ENCODE measurements at places on chromosomes 4 and X.
A peak's percentile ranks its signal among the peaks of the same experiment; 100 is the strongest.

DNA sequence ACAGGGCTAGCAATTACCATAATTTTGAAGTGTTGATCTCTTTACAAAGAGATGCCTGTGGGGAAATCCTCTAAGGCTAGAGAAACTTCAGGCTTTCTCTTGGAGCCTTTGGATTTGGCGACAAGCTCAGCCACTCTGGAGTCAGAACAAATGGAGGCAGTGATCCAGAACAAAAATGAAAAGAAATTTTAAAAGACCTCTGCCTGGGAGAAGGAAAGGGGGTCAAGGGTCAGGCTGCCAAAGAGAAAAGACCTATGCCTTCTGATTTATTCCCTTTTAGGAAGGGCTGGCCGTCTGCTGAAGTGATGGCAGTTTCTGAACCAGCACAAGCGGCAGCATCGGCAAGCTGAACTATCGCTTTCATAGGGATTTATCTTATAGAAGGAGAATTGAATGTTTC is 140.8 kb upstream of the SFRP2 start:
- no peak for DNase-seq

GRCh38 chrX:136953867-136954787 is 73.6 kb upstream of the RBMX start:
- DNase-seq = no peak

DNA sequence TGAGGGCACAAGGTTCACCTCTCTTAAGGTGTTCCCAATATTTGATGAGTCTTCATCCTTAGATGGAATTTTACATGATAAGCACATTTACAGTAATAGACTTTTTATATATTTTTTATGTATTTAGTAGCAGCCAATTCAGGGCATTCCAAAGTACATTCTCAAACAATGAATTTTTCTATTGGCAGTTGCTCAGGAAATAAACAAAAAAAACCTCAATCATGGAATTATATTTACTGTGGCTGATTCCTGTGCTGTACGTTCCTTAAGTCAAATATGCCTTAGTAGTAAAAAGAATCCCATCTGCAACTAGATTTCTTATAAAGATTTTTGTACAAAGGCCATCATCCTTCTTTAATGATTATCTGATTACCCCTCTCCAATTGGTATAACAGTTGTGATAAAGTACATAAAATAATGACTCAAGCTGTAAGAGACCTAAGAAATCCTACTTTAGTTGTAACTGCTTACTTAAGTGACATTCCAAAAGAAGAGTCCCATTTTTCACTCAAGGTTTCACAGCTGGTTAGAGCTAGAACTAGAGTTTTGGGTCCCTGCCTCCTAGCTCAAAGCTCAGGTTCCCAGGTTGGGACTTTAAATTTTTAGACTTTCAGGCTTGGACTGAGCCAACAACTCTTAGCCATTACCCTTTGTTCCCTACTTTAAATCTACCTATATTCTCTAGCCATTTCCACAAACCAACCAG is 152.7 kb downstream of the FHIP1A start:
- no peak for DNase-seq

DNA sequence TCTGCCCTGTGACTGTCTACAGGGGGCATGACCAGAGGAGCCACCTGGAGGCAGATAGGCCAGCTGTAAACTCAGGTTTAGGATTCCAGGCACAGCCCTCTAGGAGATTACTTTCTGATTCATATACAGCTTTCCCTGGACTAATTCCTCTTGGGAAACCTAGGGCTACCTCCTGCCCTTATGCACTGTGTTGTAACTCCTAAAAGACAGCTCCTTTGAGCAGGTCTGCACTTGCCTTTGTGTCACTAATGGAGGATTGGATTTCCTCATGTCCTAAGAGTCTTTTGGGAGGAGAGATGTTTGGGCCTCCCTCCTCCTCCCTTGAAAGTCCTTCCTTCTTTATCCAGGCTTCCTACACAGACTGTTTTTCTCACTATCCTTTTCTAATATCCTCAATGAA is 202.0 kb downstream of the PCDH19 start:
- DNase-seq = peak; percentile 13

GRCh38 chr4:33625748-33626147 is 2618.6 kb downstream of the ARAP2 start:
- DNase-seq = peak; percentile 28

DNA sequence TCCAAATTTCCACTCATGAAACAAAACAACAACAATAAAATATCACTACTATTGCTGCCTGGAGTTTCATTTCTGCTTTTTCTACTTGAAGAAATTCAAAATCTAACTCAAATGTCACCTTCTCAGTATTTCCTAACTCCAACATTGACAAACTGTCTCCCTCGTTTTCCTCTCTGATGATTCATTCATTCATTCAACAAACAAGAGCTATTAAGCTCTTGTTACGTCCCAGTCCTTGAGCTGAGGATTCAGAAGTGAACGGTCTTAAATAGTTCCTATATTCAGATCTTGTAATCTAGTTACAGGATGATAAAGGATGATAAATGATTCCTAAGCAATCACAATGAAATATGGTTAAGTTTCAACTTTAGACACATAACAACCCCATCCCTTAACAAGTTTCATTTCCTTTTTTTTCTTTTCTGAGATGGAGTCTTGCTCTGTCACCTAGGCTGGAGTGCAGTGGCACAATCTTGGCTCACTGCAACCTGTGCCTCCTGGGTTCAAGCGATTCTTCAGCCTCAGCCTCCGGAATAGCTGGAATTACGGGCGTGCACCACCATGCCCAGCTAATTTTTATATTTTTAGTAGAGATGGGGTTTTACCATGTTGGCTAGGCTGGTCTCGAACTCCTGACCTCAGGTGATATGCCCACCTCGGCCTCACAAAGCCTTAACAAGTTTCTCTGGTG is 1.7 kb downstream of the SLC9B2 start:
- no peak for DNase-seq

- DNase-seq = peak; percentile 72
Observed at GRCh38 chr4:188110741-188111471, 1.5 kb upstream of the TRIML2 start.

DNA sequence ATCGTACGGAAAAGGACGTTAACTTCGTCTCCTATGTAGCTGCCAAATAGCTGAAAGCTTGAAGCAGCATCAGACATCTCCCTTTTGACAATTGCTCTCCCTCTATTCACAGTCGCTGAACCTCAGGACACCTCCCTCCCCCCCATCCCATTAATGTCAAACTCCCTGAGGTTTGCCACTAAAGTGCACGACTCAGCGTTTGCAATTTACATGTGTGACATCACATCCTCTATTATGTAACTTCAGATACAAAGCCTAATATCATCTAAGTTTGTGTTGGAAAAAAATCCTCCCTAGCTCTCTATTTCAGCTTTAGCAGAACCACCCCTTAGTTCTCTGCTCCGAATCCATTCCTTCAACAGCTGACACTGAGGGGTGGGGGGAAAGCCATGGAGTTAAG is 5.5 kb upstream of the NR3C2 start:
- no peak for DNase-seq

DNA sequence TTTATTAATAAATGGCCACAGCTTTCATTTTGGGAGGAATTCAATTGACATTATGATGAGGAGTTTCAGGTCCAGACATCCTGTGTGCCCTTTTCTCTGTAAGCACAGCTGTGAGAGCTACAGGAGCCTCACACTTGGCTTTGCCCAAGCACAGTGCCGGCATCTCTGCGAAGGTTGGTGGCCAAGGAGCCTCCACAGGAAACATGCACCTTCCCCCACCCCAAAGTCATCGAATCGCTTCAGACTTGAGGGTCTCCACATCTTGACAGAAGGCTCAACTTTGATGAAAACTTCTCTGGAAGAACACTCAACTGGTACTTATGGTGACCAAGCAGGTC is 100.0 kb downstream of the SYNPO2 start:
- DNase-seq = no peak

DNA sequence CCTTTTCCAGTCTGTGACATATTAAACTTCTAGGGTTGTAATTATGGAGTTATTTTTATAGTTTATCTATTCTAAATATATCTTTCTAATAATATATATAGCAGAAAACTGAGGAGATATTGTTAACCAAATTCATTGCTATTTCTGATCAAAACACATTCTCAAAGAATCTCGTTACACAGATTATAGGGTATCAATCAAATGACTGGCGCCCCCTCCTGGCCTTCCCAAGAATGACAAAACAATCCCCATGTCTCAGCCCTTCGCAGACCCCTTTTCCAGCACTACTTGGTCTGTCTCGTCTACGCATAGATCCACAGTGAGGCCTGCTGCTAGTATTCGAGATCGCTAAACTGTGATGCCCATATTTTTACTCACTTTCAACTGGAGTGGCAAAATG is 209.3 kb downstream of the GPC3 start:
- no peak for DNase-seq

GRCh38 chrX:152823657-152824056 is 6.9 kb downstream of the CETN2 start:
- DNase-seq = no peak

DNA sequence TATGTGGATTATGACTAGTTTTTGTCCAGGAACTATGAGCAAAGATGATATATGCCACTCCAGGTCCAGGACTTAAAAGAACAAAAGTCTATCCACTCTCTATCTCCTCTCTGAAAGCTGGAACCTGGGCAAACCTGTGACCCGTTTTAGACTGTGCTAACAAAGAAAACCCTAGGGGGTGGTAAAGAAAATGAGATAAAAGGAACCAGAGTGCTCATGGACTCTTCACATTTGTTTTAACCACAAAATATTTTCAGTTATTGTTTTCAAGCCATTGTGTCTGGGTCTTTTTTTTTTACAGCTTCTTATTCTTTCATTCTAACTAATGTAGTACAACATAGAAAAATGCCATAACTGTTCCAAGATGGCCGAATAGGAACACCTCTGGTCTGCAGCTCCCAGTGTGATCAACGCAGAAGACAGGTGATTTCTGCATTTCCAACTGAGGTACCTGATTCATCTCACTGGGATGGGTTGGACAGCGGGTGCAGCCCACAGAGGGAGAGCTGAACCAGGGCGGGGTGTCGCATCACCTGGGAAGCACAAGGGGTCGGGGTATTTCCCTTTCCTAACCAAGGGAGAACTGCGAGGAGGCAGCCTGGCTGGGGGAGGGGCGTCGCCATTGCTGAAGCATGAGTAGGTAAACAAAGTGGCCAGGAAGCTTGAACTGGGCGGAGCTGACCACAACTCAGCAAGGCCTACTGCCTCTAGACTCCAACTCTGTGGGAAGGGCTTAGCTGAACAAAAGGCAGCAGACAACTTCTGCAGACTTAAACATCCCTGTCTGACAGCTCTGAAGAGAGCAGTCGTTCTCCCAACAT is 45.1 kb downstream of the CHM start:
- no peak for DNase-seq

DNA sequence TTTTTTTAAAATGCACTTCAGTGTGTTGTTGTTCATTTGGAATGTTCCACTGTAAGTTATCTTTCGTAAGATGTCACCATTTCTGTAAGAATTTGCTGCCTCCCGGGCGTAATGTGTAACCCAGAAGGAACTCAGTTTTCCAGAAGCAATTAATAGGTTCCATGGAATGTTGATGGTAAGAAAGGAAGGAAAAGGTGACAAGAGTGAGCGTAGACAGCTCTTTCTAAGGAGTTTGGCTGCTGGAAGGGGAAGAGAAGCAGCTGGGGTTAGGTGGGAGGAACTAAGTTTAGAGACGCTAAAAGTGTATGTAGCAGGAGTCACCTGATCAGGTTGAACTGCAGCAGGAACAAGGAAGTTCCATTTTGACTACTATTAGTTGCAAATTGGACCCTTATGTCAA is 35.9 kb downstream of the PNMA5 start:
- DNase-seq = no peak

DNA sequence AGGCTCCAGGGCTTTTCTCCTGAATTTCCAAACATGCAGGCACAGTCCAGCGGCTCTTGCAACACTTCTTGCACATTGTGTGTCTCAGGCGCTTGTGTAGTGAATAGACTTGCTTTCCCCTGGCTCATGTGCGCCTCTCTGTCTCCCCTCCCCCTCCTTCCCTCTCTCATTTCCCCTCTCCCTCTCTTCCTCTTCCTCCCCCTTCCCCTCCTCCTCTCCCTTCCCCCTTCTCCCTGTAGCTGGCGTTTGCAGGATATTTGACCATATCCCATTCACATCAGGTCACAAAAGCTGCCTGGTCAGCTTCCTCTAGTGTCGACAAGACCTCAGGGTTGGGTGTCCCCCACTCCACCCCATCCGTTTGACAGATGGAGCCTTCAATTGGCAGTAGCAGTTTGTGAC is 2.4 kb downstream of the CHST7 start:
- no peak for DNase-seq

DNA sequence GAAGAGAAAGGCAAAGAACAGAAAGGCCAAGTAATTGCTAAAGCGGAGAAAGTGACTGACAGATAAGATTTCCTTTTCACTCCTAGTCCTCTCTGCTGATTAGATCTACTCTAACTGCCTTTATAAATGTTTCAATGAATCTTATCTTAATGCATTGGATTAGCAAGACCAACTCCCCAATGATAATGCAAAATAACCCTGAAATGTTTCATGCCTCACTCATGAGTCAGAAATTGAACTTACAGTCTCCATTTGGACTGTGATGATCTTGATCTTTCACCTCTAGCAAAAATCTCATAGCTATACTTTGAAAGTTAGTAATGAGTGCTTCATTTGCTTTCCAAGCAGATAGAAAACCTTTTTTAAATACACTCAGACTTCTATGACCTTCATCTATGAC is 26.5 kb downstream of the SLC10A7 start:
- peak; percentile 11 for DNase-seq

- DNase-seq = no peak
Observed at GRCh38 chr4:182224192-182224850, 18.9 kb upstream of the TENM3 start.

- DNase-seq = peak; percentile 21
Observed at GRCh38 chrX:108537005-108537404, 97.4 kb downstream of the COL4A5 start.

GRCh38 chr4:62015043-62015739 is 815.1 kb downstream of the ADGRL3 start:
- no peak for DNase-seq

GRCh38 chr4:166798126-166798525 is 436.2 kb downstream of the SPOCK3 start:
- DNase-seq = no peak

GRCh38 chr4:76597423-76597979 is 162.5 kb downstream of the SHROOM3 start:
- DNase-seq = no peak

DNA sequence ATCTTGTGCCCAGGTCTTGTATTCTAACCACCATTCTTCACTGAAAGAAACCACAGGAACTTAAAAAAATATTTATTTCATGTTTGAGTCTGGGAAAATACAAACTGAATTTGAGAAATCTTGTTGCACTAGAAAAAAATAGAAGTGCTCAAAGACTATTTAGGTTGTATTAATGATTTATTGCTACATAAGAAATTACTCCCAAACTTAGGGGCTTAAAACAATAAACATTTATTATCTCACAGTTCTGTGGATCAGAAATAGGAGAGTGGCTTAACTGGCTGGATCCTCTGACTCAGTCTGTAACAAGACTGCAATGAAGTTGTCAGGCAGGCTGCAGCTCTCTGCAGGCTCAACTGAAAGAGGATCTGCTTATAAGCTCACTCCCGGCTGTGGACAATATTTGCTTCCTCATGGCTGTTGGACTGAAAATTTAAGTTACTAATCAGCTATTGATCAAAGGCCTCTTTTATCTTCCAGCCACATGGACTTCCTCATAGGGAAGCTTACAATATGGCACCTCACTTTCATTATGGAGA is 295.4 kb upstream of the FAM241A start:
- no peak for DNase-seq

GRCh38 chr4:186915816-186916215 is 192.2 kb upstream of the FAT1 start:
- DNase-seq = no peak

GRCh38 chrX:56751071-56751470 is 22.0 kb downstream of the NBDY start:
- DNase-seq = no peak
